NCI-H510A (cell line): ENCODE measurements at places on chromosomes 5 and 9.

DNA sequence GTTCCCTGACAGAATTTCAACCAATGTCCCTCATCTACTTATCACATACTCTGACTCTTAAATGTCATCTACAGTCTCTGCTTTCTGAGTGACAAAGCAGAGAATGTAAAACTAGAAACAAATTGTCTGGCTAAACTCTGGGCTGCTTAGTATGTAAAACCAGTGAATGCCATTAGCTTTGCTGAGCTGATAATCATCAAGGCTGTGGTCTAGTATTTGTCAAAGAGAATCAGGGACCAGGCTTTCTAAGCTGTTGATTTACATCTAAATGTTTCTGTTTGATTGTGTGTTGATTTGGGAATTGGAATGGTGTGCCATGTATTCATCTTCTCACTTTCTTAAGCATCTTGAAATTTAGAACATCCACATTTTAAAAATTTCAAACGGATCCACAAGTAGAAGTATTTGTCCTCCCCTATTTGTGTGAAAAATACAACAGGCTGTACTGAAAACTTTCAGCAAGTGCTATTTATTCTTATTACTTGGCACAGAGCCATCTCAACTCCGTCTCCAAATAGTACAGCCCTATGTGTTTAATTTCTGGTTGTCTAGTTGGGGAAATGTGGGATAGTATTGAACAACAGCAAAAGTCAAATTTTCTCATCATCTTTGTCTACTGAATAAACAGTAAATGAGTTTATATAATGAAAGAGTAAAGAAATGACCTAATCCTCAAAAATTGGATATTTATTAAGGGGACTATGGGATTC lies 251.5 kb downstream of the KCTD16 start:
- DNase-seq = no peak

DNA sequence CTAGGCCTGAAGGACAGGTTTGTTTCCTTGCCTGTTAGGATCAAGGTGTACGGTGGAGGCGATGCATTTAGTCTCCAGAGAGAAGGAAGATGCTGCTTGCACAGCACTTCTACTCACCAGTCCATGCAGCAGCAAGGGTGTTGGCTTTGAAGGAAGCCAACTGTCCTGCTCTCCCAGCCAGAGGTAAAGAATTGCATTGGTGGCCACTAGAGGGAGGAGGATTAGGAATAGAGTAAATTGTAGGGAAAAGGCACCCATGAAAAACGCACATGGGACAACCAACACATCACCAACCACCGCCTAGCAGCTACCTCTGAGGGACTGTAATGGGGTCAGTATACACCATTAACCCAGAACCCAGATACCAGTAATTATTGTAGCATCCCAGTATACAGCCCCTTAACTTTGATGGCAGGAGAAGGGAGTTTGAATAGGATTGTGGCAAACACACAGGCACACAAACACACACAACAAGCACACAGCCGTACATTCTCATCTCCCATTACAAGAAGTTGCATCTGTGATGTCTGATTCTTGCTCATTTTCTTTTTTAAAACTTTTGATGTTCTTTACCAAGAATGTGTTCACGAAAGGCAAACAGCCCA lies 267.7 kb downstream of the ADAMTS6 start:
- DNase-seq = no peak

- no peak for DNase-seq
These were observed 75.2 kb upstream of the RASGRF2 start for GRCh38 chr5:80884929-80885328.

- DNase-seq = no peak
These were observed 56.7 kb upstream of the SLC28A3 start for GRCh38 chr9:84397151-84397728.

GRCh38 chr5:1879292-1880263 lies 3.1 kb downstream of the IRX4 start:
- DNase-seq = no peak

GRCh38 chr5:22938362-22938761 lies 85.2 kb upstream of the CDH12 start:
- DNase-seq = no peak

DNA sequence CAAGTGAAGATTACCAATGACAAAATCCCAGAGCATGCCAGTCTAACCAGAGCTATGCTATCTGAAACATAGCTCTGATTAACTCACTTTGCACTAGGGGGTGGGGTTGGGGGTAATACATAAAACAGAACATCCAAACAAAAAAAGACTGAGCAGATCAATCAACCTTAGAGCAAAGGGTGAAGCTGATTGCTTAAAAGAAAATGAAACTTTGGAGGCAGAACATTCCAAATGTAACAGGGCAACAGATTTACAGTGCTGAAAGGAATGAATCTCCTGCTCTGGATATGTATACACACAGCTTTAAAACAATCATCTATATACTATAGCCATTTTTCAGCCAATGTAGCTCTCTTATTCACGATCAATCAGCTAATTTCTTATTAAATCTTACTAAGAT lies 4.9 kb downstream of the IL6ST start:
- DNase-seq = no peak
